ENCODE measurements at places on chromosomes 12 and 14.
A peak's percentile ranks its signal among the peaks of the same experiment; 100 is the strongest.

DNA sequence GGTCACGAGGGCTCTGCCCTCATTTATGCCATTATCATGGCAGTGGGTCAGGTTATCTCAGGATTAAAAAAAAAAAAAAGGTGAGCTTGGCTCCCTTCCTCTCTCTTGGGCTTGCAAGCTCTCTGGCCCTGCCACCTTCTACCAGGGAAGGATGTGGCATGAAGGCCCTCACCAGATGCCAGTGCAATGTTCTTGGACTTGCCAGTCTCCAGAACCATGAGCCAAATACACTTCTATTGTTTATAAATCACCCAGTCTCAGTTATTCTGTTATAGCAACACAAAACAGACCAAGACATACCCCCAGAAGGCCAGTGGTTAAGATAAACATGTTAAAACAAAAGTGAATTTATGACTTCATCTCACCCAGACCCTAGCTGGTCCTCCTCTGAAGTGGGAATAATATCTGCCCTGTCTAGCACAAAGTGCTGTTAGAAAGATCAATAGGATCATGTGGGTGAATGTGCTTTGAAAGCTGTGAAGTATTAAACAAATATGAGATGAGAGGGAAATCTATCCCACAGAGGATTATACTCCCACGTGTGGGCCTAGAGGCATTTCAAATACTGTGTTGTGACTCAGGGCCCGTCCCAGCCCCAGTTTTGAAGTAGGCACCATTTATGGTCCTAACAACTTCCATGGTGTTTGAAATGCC lies 88.6 kb downstream of the NINJ2 start:
- peak; percentile 5 for DNase-seq

GRCh38 chr14:102440392-102440791 lies 69.2 kb downstream of the ANKRD9 start:
- no peak for DNase-seq

- no peak for DNase-seq
Measured at GRCh38 chr12:108514468-108514972, 557 bp upstream of the FICD start.

GRCh38 chr12:615620-616019 lies 47.6 kb downstream of the NINJ2 start:
- no peak for DNase-seq

DNA sequence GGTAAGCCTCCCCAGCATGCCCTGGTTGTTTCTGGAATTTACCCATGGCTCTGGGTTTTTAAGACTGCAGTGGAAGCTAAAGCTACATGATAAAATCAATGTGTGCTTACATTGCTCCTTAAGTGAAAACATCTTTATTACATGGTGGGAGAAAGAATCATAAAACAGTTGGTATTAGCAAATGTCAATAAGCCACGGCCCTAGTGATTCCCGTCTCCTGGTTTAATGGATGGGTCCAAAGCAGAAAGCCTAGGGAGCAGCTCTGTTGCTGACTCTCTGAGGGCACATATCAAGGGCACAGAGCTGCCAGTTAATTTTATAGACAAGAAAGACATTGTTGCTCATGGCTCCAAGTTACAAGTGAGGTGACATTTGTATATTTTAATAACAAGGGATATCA lies 127.9 kb downstream of the MYRFL start:
- DNase-seq: no peak

GRCh38 chr14:71716041-71716772 lies 216.0 kb upstream of the RGS6 start:
- DNase-seq: no peak

Measured in left forelimb (tissue), 1 donor.